ENCODE measurements at places on chromosomes 1 and 21.

- DNase-seq, result no peak
Measured at GRCh38 chr1:183304440-183305107, 113.6 kb downstream of the NMNAT2 start.

GRCh38 chr1:168170564-168171508, 7.9 kb upstream of the TIPRL start:
- DNase-seq, result no peak

DNA sequence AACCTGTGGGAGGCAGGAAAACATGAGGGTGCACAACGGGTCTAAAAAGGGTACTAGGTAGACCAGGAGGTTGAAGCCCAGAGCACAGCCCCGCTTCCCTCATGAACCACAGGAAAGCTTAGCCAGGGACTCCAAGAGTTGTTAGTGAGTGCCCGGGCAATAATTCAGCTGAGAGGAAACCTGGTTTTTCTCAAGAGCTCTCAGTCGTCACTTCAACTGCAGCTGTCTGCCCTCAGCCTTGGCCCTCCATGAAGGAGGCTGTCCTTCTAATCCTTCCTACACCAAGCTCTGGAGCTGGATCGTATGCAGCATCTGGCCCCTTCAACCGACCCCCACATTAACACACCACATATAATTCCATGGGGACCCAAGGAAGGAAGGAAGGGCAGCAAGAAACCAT, 77.0 kb upstream of the BACE2 start:
- no peak for DNase-seq

DNA sequence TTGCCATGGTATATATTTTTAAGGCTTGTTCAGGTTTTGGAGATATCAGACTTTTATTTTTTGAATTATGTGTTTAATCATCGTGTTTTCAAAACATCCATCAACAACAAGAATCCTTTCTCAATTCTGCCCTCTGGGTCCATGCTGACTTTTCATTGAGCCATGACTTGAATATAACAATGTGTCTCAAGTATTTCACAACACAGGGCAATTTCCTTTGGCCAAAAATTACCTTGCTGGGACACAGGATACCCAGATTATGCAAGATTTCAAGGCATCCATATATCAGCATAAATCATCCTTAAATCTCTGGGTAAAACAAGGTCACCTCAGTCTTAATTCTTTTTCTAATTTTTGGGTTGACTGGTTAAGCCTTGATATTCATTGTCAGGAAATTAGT, 411.2 kb upstream of the USP24 start:
- no peak for DNase-seq

- DNase-seq, result no peak
Measured at GRCh38 chr21:18275781-18276180, 31.1 kb downstream of the CHODL start.

DNA sequence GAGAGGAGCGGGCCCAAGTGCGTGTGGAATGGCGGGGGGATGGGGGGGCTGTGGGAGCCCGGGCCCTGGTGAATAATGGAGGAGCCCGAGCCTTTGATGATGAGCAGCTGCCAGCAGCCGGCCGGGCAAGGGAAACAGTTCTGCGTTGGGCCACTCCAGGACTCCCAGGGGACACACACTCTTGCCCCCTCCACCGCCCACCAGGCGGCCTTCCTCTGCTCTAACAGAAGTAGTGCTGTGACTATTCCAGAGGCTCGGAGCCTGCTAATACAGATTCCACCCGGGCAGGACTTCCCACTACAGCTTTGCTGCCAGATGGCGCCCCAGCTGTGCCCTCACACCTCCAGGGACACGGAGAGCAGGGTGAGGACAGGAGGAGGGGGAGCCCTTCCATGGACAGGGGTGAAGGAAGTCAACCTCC, 48.2 kb upstream of the LRP8 start:
- DNase-seq, result no peak

DNA sequence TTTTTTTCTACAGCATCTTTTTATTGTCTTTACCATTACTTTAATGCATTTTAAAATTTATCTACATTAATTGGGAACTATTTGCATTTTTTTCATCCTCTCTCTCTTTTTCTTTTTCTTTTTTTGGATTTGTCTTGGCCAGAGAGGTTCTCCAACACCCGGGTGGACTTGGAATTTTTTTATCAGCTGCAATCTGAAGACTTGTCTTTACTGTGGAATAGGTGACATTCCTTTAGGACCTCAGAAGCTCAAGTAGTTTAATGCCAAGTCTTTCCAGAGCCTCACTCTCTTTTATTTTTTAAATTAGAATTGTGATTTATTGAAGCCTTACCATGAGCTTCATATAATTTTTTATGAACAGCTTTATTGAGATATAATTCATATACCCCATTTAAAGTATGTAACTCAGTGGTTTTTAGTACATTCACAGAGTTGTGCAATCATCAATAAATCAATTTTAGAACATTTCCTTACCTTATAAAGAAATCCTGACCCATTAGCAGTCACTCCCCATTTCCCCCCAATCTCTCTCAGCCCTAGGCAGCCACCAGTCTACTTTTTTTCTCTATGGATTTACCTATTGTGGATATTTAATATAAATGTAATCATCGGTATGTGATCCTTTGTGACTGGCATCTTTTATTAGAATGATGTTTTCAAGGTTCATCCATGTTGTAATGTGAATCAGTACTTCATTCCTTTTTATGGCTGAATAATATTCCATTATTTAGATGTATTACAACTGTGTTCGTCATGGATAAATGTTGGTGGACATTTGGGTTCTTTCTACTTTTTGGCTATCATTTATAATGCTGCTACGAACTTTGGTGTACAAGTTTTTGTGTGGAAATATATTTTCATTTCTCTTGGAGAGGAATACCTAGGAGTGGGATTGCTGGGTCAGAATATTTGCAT, 6.2 kb downstream of the TUFT1 start:
- DNase-seq, result no peak

GRCh38 chr1:34597877-34598514, 156.9 kb upstream of the GJB5 start:
- peak; percentile 27 for DNase-seq

DNA sequence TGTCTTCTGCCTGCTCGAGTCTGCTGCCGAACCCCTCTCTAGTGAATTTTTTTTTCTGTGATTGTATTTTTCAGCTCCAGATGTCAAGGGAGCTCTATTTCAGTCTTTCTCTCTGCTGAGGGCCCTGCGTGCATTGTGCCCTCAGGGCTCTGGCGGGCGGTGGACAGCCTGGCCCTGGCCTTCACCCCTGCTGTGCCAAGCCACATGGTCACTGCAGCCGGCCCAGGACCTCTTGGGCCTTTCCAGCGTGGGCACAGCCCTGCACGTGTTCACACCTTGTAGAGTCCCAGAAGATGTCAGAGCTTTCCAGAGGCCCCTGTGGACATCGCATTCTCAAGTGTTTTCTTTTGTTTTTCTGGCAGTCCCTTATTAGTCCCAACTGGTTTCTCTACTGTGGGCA, 55.7 kb downstream of the PCNT start:
- no peak for DNase-seq

DNA sequence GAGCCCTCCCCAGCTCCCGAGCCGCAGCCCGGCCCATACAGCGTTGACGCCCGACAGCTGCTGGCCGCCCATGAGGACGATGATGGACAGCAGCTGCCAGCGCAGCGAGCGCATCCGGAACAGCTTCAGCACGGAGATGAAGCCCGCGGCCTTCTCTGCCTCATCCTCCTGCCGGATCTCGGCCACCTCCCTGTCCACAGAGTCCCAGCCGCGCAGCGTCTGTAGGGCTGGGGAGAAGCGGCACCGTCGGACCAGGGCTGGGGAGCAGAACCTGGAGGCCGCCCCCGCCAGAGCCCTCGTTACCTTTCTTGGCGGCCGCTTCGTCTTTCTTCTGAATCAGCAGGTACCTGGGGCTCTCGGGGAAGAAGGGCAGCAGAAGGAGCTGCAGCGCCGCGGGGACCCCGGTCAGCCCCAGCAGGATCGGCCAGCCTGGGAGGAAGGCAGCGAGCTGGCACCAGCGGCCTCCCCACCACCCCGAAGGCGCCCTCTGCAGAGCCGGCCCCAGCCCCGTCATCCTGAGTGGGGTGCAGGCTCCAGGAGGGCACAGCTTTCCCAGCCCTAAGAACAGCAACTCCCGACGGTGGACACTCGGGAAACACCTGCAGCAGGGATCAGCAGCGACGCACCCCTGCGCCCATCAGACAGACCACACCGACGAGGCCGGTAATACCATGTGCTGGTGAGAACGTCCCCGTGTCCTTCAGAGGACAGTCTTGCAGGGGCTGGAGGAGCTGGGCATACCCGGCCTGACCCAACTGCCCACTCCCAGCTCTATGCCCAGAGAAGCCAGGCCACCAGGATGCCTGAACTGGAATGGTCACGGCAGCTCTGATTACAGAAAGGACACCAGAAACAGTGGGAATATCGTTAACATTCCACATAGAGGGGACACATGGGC, 13.8 kb upstream of the SLC2A7 start:
- no peak for DNase-seq

DNA sequence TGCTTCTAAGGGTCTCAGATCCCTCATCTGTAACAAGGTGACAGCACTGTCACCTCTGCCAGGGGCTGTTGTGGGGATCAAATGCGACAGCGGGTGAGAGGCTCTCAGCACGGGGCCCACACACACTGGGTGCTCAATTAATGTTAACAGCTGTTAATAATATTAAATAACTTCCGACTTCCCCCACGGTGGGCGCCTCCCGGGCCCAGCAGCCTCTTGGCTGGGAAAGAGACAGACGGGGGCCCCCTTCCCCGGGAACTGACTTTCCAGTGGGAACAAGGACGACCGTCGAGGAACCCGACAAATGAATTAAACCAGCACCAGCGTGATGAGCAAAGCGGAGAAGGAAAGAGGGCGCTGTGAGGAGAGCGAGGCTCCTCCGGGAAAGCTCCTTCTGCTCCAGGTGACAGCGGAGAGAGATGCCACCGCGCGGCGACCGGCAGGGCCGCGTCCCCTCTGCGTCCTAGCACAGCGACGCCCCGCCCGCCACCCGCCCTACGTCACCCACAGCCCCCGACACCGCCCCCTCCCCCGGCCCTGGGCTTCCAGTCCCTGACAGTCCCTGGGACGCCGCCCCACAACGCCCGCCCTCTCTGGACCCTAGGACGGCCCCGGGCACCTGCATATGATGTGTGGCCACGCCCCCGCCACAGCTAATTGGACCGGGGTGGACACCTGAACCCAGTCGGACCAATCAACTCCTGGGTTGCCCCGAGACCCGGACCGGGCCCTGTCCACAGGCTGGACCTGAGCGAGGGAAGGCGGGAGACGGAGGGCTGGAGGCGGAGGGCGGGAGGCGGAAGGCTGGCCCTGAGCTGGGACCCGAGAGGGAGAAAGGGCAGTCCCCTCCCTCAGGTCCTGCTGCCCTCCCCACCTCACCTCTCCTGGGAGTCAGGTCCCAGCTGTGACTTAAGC, 38.2 kb downstream of the MATN1 start:
- no peak for DNase-seq

GRCh38 chr1:169133228-169133576, 26.7 kb downstream of the ATP1B1 start:
- DNase-seq, result no peak

DNA sequence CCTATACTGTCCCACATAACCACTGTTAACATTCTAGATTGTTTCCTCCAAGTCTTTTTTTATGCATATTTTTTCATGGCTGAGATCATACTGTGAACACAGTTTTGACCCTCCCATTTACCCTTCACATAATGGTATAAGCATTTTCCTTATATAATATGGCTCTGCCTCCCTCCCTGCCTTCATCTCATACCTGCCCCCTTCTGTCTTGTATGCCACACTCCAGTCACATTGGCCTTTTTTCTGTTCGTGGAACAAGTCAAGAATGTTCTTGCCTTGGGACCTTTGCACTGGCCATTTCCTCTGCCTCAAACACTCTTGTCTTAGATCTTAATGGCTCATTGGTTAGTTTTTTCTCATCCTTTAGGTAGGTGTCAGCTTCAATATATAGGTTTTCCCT, 24.3 kb upstream of the ELAVL4 start:
- DNase-seq, result no peak

DNA sequence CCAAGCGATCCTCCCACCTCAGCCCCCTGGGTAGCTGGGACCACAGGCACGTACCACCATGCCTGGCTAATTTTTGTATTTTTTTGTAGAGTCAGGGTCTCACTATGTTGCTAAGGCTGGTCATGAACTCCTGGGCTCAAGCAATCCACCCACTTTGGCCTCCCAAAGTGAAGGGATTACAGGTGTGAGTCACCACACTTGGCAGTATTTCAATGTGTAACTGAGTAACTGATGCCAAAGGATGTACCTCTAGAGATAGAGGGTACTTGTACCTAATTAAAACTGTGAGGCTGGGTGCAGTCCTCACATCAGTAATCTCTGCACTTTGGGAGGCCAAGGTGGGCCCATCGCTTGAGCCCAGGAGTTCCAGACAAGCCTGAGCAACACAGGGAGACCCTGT, 258.7 kb upstream of the DMRTA2 start:
- no peak for DNase-seq

GRCh38 chr1:156500543-156500792, at the start of gene MEF2D:
Gene MEF2D (minus strand): TSS chr1:156500775. CDS start chr1:156483292, 17,483 bp downstream.
- no peak for DNase-seq

DNA sequence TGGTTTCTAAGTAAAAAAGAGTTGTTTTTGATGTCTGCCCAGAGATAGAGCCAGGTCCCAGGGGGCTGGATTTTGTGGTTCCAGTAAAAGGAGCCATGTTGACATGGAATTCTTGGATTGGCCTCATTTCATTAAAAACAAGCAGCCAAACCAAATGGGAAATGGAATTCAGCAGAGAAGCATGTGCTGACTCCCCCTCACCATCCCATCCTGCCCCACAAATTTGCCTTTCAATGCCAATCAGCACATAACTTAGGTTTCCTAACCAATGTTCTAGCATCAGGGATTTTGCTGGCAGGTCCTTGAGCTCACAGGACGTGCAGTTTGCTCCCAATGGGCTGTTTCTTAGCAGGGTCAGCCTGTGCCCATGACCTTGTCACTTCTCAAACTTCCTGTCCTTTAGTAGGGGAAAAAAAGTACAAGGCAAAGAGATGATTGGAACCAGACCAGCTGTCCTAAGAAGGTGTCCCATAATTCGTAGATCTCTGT, 101.5 kb upstream of the GADD45A start:
- no peak for DNase-seq

DNA sequence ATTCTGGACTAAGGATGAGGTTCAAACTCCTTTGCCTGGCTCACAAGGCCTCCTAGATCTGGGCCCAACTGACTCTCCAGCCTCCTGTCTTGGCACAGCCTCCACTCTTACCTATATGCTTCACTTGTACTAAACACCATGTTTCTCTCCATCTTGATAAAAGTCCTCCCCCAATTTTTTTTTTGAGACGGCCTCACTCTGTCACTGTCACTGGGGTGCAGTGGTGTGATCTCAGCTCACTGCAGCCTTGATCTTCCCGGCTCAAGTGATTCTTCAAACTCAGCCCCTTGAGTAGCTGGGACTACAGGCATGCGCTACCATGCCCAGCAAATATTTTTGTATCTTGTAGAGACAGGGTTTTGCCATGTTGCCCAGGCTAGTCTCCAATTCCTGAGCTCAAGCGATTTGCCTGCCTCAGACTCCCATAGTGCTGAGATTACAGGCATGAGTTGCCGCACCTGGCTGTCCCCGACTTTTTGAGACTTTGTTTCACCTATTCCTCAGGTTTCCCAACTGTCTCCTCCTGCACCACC, 39.7 kb downstream of the CD34 start:
- DNase-seq, result no peak

GRCh38 chr1:41582851-41583657, 98.6 kb upstream of the EDN2 start:
- no peak for DNase-seq

GRCh38 chr21:45076245-45076711, 1.9 kb downstream of the ADARB1 start:
- DNase-seq, result no peak

GRCh38 chr1:183913567-183913993, 108.7 kb downstream of the RGL1 start:
- no peak for DNase-seq

Data from activated T-helper 2 cell treated with anti-CD3 and anti-CD28 coated beads, Interferon-gamma antibody, Interleukin-2, Interleukin-4, amounts not matched to agents 10 μg/mL and 5 μg/mL and 100 μg/mL, durations not matched to agents 14 hours and 24 hours and 36 hours (primary cell).